PC-9 (cell line): ENCODE measurements at places on chromosomes 2 and 18. TPM values are rescaled to one million over a fixed set of nuclear protein-coding genes. Genes with fewer than 3 reads are reported as not detected.
A peak's percentile ranks its signal among the peaks of the same experiment; 100 is the strongest.

DNA sequence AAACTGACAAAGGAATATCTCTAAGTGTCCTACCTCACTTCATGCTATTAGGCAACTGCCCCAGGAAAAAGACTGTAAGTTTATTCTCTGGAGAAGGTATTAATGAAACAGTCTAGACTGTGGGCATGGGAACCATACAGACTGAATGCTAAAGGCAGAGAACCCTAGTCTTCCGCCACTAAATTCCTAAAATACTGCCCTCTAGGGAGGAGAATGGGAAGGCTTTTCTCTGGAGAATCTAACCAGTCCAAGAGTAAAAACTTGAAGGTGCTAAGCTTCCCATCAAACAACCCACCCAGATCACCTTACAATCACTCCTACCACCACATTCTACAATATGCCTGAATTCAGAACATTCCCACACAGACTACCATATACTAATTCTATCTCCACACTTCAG, 3.4 kb downstream of the SRBD1 start:
- no peaks in the 10 kb centered on the region for H3K27me3 ChIP-seq
- H3K36me3 ChIP-seq = peaks cover 11% of the 10 kb centered on the region; the same call in 1 of the 2 replicates
- no peak overlapping the region for H3K27ac ChIP-seq
- H3K4me1 ChIP-seq = peaks cover 26% of the 10 kb centered on the region
- DNase-seq = no peak
- H3K4me3 ChIP-seq = no peak overlapping the region

DNA sequence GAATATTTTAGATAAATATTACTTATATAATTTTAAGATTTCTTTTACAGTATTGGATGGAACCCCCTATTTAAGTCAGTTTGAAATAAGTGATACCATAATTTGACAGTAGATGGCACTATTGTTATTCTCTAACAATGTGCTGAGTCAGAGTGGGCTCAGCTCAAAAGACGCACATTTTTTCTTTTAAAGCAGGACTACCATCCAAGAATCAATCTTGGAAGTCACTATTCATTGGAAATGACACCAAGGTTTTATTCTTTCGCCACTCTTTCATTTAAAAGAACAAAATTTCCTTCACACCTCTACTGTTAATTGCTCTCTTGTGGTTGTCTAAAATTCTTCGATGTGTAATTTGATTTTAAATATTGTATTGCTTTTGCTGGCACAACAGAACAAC, 32.6 kb upstream of the SPAG16 start:
- H3K27ac ChIP-seq = peak overlapping the region; percentile 53
- no peak overlapping the region for H3K4me3 ChIP-seq
- no peaks in the 10 kb centered on the region for H3K27me3 ChIP-seq
- no peak for DNase-seq

DNA sequence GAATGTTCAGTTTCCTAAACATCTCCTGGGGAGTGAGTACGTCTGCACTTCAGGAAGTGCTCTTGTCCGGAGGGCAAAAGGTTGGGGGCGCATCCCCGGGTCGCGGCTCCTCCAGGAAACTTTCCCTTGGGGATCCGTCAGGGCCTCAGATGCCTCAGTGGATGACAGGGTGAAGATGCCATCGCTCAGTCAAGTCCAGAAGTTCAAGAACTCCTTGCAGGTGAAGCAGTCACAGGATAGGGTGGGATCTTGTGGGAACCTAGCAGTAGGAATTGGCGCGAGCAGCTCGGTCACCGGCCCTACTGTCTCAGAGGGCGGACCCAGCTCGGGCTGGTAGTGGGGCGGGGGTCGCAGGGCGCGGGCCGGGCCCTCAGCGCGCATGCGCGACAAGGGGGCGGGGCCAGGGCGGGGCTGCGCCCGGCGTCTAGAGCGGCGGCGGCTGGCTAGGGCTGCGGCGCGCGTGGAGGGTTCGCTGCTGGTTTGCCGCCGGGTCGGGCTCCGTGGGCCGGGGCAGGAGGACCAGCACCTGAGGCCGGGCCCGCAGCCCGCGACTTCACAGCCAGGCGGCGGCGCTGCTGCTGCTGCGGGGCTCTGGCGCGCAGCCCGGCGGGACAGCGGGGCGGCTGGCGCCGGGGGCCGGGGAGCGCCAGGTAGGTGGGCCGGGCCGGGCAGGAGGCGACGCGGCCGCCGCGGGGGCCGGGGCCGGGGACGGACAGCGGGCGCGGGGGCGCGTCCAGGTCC, at the start of gene INPP4A:
Gene INPP4A (plus strand): TSS at position 423 of the 741 bp plus-strand sequence. CDS start 75,191 bp downstream, outside the sequence.
- peak within 1 kb of the TSS; percentile 45 for H3K27ac ChIP-seq
- peak; percentile 53 for DNase-seq
- no peaks in the 10 kb centered on the region for H3K27me3 ChIP-seq
- peaks cover 22% of the 10 kb centered on the region for H3K4me1 ChIP-seq
- peak within 1 kb of the TSS; percentile 91 for H3K4me3 ChIP-seq

- H3K4me1 ChIP-seq = no peaks in the 10 kb centered on the region
- no peaks in the 10 kb centered on the region for H3K27me3 ChIP-seq
- no peaks in the 10 kb centered on the region for H3K36me3 ChIP-seq
- H3K4me3 ChIP-seq = no peak overlapping the region
Observed at GRCh38 chr2:133839677-133840076, 271.4 kb upstream of the NCKAP5 start.

DNA sequence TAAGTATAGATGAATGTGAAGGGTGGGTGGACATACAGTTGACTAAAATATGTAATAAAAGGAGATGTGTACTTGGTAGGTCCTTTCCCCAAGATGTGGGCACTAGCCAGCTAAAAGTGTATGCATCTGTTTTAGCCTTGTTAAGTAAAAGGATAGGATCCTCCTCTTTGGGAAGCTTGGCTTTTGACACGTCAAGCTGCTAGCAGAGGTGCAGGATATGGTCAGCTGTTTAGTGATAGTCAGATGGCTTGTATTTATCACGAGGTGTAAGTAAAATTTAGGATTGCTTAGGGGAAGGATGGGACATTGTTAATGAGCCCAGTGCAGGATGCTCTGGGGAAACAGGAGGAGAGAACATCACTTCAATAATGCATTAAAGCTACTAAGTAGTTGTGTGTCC, 1.5 kb downstream of the MFSD6 start:
- H3K36me3 ChIP-seq = no peaks in the 10 kb centered on the region
- peak overlapping the region; percentile 61; the same call in 1 of the 2 replicates for H3K4me3 ChIP-seq
- no peaks in the 10 kb centered on the region for H3K27me3 ChIP-seq

DNA sequence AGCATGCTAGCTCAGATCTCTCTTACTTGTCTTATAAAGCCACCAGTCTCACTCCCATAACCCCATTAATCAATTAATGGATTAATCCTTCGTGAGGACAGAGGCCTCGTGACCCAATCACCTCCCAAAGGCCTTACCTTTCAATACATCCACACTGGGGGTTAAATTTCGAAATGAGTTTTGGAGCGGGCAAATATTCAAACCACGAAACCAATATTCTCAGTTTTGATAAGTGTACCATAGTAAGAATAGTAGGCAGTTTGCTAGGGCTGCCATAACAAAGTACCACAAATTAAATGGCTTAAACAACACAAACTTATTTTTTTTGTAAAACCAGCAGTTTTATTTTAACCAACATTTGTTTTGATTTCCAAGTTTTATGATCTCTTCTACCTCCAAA, 15.2 kb downstream of the HIBCH start:
- no peak overlapping the region for H3K4me3 ChIP-seq
- DNase-seq = no peak
- no peaks in the 10 kb centered on the region for H3K27me3 ChIP-seq
- no peaks in the 10 kb centered on the region for H3K36me3 ChIP-seq

- no peak overlapping the region for H3K4me3 ChIP-seq
- H3K27ac ChIP-seq = no peak overlapping the region
- H3K4me1 ChIP-seq = no peaks in the 10 kb centered on the region
- no peaks in the 10 kb centered on the region for H3K36me3 ChIP-seq
- DNase-seq = no peak
Observed at GRCh38 chr18:2840521-2840920, 6.3 kb upstream of the EMILIN2 start.

DNA sequence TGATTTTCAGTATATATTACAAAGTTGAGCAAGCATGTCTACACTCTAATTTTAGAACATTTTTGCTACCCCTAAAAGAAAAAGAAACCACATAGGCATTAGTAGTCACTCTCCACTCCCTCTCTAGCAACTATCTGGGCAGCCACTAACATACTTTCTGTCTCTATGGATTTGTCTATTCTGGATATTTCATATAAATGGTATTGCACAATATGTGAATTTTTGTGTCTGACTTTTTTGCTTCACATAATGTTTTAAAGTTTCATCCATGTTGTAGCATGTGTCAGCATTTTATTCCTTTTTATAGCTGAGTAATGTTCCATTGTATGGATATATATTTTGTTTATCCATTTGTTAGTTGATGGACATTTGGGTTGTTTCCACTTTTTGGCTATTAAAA, 232.5 kb upstream of the CTAGE1 start:
- no peak overlapping the region for H3K4me3 ChIP-seq
- DNase-seq = no peak
- H3K27ac ChIP-seq = no peak overlapping the region
- H3K27me3 ChIP-seq = no peaks in the 10 kb centered on the region

- H3K4me1 ChIP-seq = no peaks in the 10 kb centered on the region
- peak overlapping the region; percentile 62; the same call in 1 of the 2 replicates for H3K4me3 ChIP-seq
- no peak overlapping the region for H3K27ac ChIP-seq
- no peaks in the 10 kb centered on the region for H3K36me3 ChIP-seq
Observed at GRCh38 chr2:196592331-196592910, 47.1 kb upstream of the CCDC150 start.

DNA sequence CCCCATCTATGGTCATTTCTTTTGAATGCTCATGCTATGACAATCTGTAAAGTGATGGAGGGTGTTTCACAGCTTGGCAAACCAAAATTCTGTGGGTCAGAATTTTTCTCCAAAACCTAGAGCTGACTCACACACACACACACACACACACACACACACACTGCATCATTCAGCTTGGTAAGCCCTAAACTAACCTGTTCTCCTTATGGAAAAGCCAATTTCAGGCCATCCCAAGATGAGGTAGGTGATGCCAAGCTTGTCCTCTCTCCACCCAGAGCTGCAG, 45.0 kb upstream of the NRP2 start:
- no peaks in the 10 kb centered on the region for H3K4me1 ChIP-seq
- no peaks in the 10 kb centered on the region for H3K27me3 ChIP-seq
- H3K36me3 ChIP-seq = no peaks in the 10 kb centered on the region
- no peak for DNase-seq

GRCh38 chr2:152097801-152098495, 896 bp downstream of the CACNB4 start:
- peak overlapping the region; percentile 66 for H3K4me3 ChIP-seq
- no peak overlapping the region for H3K27ac ChIP-seq
- no peaks in the 10 kb centered on the region for H3K36me3 ChIP-seq
- peaks cover 9% of the 10 kb centered on the region; the same call in 1 of the 2 replicates for H3K4me1 ChIP-seq

- no peak overlapping the region for H3K27ac ChIP-seq
- no peak for DNase-seq
- H3K36me3 ChIP-seq = no peaks in the 10 kb centered on the region
- H3K4me3 ChIP-seq = no peak overlapping the region
- H3K27me3 ChIP-seq = no peaks in the 10 kb centered on the region
- no peaks in the 10 kb centered on the region for H3K4me1 ChIP-seq
Observed at GRCh38 chr2:199216253-199216652, 241.5 kb downstream of the SATB2 start.

DNA sequence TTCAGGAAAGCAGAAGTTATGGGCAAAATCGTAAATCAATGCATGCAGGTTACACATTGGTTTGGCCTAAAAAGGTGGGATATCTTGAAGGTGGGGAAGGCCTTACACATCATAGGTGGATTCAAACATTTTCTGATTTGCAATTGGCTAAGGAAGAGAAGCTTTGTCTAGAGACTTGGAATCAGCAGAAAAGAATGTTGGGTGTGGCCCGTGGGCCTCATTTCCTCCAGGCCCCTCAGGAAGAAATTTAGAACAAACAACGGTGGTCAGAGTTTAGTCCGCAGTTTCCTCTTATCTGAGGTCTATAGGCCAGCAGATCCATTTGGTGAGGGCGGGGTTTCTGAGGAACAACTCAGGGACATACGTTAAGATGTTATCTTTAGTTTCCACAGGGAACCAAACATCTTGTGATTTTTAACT, 50.9 kb upstream of the AFF3 start:
- no peak overlapping the region for H3K4me3 ChIP-seq
- no peak for DNase-seq
- no peaks in the 10 kb centered on the region for H3K4me1 ChIP-seq

DNA sequence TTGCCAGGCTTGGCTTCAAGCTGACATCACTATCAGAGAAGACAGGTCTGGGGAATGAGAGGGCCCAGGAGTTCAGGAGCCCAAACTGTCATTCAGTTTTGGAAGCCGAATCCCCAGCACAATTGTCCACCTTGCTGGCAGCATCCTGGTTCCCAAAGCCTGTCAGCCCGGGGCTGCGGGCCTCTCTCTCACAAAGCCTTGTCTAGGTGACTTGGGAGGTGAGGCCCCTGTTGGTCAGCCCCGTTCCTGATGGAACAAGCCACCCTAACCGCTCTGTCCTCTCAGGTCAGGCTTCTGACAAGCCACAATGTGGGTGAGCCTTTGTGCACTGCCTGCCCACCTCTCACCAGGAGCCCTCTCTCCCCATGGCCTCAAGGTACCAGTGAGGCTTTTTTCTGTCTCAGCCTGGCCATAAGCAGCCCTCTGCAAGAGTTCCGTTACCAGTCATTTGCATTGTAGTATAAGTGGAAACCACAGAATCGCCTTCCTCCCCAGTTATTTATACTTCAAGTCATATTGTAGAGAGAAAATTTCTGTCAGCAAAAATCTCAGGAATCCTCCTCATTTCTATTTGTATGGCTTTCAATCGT, 100.6 kb downstream of the MSH2 start:
- 0 out of 2 replicates have a peak, but pooled peaks cover 3% of the 10 kb centered on the region for H3K27me3 ChIP-seq
- H3K36me3 ChIP-seq = no peaks in the 10 kb centered on the region
- no peak for DNase-seq
- H3K4me3 ChIP-seq = no peak overlapping the region

The IGFBP2 gene
- 106 and 133 TPM in 2 replicates for total RNA-seq

The LOXHD1 gene
- not detected in 2 replicates for total RNA-seq

The HOXD13 gene
- not detected in 2 replicates for total RNA-seq

The PLGLB2 gene
- total RNA-seq = 0.90 and 1.9 TPM in 2 replicates

The CIDEA gene
- total RNA-seq = not detected in 2 replicates

The CRYBA2 gene
- not detected in 2 replicates for total RNA-seq

The RUFY4 gene
- not detected in 2 replicates for total RNA-seq

The SLC19A3 gene
- 4.3 and 4.5 TPM in 2 replicates for total RNA-seq
